ENCODE measurements at places on chromosomes 5 and 9.

GRCh38 chr9:86488794-86489193 is 134.6 kb upstream of the TUT7 start:
- no peak for DNase-seq

DNA sequence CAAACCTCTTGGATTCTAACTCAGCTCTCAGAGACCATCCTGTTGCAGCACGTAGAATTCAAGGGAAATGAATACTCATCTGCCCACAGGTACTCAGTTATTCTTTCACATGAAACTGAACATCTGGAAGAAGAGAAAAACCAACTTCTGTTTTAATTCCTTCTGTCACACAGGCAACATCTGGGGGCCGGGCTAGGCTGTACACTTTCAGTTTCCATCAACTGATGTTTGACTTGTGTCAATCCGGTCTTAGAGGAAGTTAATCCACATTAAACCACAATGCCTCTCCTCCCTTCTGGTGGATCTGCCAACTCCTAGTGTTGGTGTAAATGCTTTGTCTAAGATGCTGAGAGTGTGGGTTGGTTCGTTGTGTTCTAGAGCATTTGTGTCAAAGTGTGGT is 17.6 kb downstream of the DMRT3 start:
- DNase-seq: peak; percentile 26

DNA sequence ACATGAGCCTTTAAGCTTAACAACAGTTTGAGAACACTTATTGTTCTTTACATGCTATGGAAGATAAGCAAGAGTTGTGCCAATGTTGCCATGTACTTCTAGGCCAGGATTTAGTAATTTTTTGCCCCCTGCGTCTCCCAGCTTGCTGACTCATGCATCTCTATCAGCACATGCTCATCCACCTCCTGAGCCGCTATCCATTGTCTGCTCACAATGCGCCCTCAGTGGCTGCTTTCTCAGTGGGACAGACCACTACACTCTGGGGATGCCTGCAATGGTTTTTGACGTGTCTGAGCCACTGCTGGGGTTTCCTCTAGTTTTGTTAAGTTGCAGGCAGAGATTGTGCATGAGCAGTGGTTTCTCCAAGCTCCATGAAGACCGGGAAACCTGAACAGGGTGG is 50.9 kb upstream of the PHF2 start:
- no peak for DNase-seq

- DNase-seq: no peak
Observed at GRCh38 chr9:88007291-88007650, 32.9 kb upstream of the CDK20 start.

DNA sequence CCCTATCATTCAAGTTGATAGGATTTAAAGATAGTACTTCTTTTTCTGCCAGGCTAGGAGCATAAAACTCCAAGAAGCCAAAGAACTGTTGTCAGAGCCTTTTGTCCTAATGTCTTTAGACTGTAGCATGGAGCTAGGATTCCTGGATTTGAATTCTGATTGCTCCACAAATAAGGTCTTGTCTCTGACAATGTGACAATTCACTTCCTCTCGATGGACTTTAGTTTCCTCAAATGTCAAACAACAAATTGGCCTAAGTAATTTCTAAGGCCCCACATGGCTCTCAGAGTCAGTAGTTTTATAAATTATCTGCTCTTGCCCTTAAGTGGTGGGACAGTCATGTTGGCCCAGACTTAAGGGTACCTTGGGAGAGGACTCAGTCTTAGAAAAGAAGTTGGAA is 36.7 kb downstream of the RFK start:
- DNase-seq: no peak

DNA sequence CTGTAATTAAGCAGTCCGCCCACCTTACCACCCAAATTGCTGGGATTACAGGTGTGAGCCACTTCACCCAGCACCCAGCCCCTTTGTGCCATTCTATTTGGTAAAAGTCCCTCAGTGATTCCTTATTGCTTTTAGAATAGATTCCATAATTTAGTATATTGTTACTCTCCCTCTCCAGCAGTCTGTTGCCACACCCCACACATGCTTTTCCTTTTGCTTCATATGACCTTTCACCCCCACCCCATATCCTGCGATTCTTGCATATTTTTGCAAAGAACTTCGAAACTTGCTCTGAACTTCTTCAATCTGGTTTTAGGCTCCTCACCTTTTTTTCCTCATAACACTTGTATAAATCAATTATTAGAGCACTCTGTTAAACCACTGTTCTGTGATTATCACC is 100.2 kb downstream of the MTREX start:
- no peak for DNase-seq

GRCh38 chr9:109745335-109746283 is 34.4 kb upstream of the PALM2AKAP2 start:
- no peak for DNase-seq

DNA sequence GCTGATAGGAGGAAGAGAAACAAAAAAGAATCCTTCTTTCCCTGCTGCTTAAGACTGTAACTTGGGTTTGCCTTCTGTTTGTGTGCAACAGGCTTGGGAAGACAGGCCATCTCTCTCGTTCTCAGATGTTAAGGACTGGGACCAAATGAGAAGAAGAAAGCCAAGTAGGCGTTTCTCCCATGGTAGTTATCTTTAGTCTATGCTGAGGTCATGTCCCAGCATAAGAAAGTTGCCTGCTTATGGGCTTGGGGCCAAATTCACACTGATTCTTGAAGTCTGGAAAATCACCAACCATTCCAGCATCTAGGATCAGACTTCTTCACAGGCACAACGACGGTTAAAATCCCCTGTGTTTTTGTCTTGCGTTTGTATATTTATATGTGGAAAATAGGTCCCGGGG is 44.2 kb upstream of the PALM2AKAP2 start:
- no peak for DNase-seq

DNA sequence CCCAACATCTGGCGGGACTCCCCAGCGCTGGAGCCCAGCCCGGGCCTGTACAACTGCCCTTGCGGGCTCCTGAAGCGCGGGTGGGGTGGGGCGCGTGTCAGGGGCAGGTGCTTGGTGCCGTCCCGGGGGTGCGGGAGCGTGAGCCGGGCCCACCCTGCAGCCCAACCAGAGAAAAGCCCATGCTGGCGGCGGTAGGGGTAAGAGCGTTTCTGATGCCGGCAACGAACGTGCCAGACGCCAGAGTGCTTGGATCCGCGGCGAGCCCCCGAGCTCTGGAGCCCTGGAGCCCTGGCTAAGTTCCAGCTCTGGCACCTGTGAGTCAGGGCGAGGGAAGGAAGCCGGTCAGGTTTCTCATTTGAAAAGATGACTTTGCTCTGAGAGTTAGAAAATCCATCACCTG is 58.0 kb downstream of the ZNF510 start:
- DNase-seq: no peak

DNA sequence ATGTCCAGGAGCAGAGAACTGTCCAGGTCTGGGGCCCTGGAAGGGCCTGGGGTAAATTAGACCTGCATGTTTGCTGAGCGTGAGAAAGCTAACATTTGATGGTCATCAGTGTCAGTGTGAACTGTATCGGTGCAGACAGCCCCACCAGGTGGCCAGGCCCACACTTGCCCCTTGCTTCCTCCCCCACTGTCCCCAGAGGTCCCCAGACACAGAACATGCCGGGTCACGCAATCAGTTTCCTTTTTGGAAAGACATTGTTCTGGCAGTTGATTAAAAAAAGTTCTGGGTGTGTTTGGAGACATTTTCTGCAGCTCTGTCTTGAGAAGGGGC is 1.5 kb downstream of the NKD2 start:
- DNase-seq: no peak

DNA sequence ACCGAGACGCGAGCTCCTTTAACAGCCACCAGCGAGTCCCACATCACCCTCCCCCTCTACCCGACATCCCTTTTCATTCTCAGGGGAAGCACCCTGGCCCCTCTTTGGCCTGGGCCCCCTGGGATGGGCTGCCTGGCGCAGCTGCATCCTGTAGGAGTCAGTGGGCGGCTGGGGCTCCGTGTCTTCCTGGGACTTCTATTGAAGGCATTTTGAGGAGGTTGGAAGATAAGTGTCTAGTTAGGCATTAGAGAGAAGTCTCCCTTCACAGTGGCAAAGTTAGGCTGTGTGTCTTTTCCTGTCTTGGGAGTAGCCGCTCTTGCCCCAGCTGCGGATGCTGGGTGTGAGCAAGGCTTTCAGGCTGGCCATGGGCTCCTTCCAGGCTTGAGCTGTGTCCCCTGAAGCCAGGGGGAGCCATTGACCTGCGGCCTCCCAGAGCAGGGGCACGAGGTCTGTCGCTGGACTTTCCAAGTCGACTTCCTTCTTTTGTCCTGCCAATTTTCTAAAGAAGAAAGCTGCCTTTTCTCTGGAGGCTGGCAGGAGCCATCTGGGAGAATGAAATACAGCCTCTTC is 18.6 kb upstream of the NKD2 start:
- no peak for DNase-seq

GRCh38 chr9:123370526-123371227 is 14.7 kb downstream of the CRB2 start:
- no peak for DNase-seq

GRCh38 chr9:100933656-100934055 is 94.9 kb upstream of the PLPPR1 start:
- no peak for DNase-seq

GRCh38 chr5:94891565-94891964 is 273.1 kb downstream of the SLF1 start:
- no peak for DNase-seq

DNA sequence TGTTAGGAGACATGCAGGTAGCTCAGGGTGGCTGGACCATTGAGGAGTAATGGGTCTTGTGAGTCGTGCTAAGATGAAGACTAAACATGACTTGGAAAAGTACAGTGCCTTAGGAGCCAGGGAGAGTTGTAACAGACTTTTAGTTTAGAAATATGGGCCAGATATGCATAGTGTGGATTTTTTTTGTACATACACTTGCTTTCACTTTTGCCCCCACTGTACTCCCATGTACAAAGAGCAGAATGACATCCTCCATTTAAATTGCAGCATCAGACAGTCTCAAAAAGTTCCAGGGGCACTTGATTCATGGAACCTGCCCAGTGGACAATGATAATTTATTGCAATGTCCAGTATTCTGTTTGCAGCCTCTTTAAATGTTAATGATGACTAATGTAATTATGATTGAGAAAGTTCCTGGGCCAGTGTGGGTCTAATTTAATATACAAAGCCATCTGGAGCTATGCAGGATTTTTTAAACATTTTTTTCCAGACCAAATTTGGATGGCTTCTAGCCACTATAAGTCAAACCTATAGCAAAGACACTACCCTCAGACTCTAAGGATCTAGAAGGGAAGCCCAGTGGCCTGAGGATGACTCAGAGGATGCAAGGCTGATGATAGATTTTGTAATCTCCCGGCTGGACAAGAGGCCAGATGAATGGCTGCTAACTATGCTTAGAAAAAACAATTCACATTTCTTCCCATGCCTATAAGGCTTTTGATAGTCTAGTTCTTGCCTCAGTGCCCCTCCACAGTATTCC is 80.1 kb downstream of the TRPC7 start:
- no peak for DNase-seq

GRCh38 chr5:167918813-167919483 is 372.5 kb upstream of the WWC1 start:
- no peak for DNase-seq

GRCh38 chr9:93576258-93577077 is at the start of gene PHF2:
TSS of gene PHF2 (plus strand) at chr9:93576584. CDS start at chr9:93576774, 190 bp downstream.
- no peak for DNase-seq

DNA sequence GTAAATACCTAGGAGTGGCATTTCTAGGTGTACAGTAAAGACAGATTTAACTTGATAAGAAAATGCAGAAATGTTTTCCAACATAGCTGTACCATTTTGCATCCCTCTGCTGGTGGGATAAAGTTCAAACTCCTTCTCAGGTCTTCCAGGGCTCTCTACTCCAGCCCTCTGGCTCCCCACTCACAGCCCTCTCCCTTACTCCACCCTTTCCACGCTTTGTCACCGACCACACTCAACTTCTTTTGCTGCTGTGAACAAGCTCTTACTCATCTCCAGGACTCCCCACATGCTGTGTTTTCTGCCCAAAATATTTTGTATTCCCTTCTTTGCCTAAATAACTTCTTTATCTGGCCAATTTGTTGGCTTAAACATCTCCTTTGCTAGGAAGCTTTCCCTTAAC is 90.6 kb upstream of the OSMR start:
- DNase-seq: no peak

DNA sequence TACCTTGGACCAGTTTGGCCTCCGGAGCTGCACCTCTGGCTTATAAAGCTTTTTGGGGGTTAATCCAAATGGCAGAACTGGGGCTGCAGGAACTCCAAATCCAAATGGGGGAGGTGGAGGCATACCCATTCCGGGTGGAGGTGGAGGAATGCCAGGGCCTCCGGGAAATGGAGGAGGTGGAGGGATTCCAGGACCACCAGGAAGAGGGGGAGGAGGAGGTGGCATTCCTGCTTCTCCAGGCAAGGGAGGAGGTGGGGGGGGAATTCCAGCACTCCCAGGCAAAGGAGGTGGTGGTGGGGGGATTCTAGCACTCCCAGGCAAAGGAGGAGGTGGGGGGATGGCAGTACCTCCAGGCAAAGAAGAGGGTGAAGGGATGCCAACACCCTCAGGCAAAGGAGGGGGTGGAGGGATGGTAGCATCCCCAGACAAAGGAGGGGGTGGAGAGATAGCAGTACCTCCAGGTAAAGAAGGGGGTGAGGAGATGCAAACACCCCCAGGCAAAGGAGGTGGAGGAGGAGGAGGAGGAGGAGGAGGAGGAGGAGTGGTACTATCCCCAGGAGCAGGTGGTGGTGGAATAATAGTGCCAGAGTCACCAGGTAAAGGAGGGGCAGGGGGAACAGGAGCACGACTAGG is 45.2 kb downstream of the DIAPH1 start:
- no peak for DNase-seq

DNA sequence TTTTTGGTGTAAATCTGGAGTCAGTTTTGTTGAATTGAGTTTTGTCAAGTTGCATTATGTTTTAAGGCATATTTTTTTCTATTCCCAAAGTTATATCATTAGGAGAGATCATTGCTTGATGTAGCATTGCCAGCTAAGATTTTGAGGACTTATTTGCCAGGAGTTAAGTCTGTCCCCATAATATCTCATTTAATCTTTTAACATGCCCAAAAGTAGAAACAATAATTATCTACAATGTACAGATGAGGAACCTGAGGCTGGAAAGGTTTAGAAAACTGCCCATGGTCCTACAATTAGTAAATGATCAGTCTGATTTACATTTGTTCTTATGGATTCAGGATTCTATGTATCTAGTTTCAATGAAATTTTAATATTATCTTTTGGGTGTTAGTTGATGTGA is 4.7 kb downstream of the NIPBL start:
- DNase-seq: no peak

DNA sequence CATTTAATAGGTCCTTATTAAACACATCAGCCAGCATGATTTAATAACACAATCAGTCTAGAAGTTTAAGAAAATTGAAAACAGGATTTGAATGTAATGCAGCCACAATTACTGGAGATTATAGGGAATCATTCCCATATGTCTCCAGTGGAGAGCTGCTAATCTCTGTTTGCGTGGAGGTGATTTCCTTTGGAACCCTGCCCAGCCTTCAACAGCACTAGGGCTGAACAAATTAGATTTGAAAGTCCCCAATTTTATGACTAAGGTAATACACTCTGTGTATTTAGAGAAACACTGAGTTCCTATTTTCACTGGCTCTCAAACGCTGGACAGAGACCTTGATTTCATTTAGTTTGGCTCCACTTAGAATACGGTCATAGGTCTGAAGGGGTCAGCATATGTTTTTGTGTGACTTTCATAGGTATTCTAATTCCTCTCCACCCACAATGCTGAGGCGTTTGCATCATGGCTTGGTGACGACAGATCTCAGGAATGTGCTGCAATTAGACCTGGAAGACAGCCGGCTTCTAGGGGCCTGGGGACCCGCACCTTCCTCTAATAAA is 508.3 kb downstream of the EBF1 start:
- no peak for DNase-seq

GRCh38 chr9:130129432-130130061 is 42.7 kb upstream of the NCS1 start:
- no peak for DNase-seq

All from SIG-M5 (cell line).